ENCODE measurements at places on chromosomes 3 and 15.

DNA sequence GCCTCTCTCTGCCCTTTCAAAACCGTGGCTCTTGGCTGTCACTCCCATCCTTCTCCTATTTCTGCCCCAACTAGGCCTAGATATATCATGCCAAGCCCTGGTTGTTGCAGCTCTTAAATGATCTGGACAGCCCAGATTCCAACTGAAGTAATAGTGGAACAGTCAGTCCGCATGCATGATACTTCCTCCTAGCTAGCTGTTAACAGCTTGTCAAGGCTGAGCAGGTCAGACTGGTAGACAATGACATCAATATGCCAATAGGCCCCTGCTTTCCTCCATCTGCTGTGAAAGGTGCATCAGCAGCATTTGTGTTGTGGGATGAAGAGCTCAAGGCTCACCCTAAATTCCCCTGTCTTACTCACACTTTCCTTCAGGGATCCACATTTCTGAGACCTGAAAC, 527.7 kb upstream of the TGFBR2 start:
- DNase-seq, result no peak

- DNase-seq, result no peak
Measured at GRCh38 chr3:39106851-39107387, 508 bp downstream of the GORASP1 start.

- DNase-seq, result no peak
Measured at GRCh38 chr15:100770661-100771584, 108.7 kb upstream of the ALDH1A3 start.

GRCh38 chr3:39250116-39250747, 29.6 kb downstream of the CX3CR1 start:
- DNase-seq, result no peak

DNA sequence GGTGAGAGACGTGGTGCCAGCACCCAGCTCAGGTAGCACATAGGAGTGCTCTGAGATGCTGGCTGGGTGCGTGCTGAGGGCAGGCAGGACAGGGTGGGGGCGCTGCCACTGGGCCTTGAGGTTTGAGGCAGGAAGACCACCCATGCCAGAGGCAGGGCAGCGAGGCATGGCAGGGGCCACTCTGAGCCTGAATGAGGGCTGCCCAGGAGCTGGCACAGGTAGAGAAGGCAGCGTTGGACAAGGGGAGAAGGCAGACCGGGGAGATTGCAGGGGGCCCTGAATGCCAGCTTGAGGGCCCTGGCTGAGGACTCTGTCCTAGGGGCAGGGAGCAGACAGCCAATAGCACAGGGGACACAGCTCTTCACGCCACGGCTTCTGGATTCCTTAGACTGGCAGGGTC, 50.2 kb downstream of the ADAMTS7 start:
- no peak for DNase-seq

GRCh38 chr15:91338766-91339165, 238.7 kb downstream of the SV2B start:
- DNase-seq, result no peak

DNA sequence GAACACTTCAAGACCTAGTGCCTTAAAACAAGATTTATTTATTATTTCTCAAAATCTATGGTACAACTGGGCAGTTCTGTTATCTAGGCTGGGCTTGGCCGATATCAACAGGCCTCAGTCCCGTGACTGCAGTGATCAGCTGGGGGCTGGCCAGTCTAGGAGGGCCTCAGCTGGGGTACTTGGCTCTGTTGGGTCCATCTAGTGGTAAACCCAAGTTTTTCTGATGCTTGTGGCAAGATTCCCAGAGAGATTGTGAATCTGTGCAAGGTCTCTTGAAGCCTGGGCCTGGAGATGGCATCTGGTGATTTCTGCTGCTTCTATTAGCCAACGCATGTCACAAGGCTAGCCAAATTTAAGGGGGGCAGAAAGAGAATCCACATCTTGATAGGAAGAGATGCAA, 482.4 kb upstream of the SGO1 start:
- no peak for DNase-seq

Data from NCI-H510A treated with DMSO at 0.1 percent for 48 hours (cell line).